ENCODE measurements at places on chromosomes 5 and 9.

GRCh38 chr9:127779136-127779981 lies 893 bp upstream of the SH2D3C start:
- DNase-seq = no peak

- peak; percentile 28 for DNase-seq
Measured at GRCh38 chr5:147417135-147417813, 92.6 kb downstream of the DPYSL3 start.

DNA sequence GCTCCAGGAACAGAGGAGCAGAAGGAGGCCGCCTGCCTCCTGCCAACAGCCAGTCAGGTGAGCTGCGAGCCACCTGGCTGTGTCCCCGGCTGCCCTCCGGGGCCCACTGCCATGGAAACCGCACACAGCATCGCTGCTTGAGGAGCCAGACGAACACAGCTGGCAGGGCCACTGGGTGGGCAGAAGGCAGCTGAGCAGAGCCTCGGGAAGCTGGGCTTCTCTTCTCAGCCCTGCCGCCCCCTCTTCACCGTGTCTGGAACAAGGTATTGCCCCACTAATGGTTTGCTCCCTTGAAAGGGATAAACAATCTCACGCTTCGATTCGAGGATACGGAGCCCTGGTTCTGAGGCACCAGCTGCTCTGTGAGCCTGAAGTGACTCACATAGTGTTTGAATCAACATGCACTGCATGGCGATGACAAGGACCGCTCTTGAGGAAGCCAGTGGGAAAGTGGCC lies 63.7 kb upstream of the RUFY1 start:
- DNase-seq = no peak

DNA sequence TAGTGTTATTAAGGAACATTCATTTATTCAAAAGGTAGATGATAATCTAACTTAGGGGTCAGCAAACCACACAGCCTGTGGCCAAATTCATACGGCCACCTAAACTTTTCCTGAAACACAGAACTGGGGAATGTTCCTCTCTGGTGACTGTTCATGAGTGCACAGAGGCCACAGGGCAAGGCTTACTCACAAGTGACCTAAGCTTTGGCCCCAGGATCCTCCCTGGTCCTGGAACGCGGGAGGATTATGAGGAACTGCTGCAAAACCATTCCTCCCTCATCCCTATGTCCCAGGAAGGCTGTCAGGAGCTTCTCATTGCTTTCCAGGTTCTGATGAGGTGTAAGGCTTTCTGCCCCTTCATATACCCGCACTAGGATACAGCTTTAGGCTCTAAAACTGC lies 397.6 kb downstream of the SEMA5A start:
- DNase-seq = no peak

- DNase-seq = no peak
Measured at GRCh38 chr5:160697281-160697680, 154.7 kb downstream of the ATP10B start.

- DNase-seq = no peak
Measured at GRCh38 chr9:17064558-17064957, 70.3 kb upstream of the CNTLN start.

DNA sequence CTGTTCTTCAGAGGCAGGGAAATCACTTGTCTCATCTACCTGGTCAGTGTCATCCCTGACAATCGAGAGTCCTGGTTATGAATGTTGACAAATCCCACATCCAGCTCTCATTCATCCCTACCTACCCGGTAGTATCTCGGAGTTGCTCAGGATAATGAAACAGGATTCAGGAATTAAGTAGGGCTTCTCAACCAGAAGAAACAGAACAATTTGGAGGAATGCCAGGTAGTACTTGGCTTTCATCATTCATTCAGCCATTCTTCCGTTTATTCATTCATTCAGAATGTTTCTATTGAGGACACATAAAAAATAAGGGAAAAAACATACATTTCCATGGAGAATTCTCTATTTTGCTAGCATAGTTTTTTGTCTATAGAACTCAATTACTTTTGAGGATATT lies 195.0 kb downstream of the ARHGEF28 start:
- DNase-seq = no peak

- DNase-seq = no peak
Measured at GRCh38 chr9:75451505-75451904, 363.2 kb downstream of the OSTF1 start.

- no peak for DNase-seq
Measured at GRCh38 chr9:34032631-34033030, 16.1 kb downstream of the UBAP2 start.

DNA sequence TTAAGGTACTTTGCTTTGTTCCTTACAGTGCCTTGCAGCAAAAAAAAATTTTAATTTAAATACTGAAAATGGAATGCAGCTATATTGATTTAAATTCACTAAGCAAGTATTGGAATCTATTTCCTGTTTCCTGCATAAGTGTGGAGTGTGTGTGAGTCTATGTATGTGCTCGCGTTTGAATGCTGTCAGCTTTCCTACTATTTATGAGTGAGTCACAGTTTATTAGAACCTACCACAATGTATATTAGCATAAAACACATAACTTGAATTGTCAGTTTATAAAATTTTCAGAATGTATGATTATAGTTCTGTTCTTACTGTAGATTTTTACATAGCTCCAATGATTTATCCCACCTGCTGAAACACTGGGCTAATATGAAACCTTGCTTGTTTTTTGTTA lies 302.1 kb downstream of the NR2F1-AS1 start:
- peak; percentile 61 for DNase-seq

DNA sequence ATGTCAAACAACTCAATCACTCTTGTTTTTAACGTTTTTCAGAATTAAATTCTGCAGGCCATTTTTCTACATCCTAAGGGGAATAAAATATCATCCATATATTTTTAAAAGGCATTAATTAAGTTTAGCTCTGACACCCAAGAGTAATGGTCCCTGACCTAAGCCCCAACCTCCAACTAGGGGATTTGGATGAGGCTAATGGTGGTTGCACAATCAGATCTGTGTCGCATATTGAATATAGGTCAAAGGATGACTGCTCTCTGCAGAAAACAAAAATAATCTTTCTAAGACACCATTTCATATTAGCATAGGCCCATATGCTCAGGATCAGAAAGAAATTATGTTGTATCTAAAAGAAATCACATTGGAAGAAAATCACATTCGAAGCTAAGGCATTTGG lies 20.7 kb downstream of the CDH6 start:
- DNase-seq = no peak

- no peak for DNase-seq
Measured at GRCh38 chr5:38154615-38155204, 103.6 kb upstream of the EGFLAM start.

DNA sequence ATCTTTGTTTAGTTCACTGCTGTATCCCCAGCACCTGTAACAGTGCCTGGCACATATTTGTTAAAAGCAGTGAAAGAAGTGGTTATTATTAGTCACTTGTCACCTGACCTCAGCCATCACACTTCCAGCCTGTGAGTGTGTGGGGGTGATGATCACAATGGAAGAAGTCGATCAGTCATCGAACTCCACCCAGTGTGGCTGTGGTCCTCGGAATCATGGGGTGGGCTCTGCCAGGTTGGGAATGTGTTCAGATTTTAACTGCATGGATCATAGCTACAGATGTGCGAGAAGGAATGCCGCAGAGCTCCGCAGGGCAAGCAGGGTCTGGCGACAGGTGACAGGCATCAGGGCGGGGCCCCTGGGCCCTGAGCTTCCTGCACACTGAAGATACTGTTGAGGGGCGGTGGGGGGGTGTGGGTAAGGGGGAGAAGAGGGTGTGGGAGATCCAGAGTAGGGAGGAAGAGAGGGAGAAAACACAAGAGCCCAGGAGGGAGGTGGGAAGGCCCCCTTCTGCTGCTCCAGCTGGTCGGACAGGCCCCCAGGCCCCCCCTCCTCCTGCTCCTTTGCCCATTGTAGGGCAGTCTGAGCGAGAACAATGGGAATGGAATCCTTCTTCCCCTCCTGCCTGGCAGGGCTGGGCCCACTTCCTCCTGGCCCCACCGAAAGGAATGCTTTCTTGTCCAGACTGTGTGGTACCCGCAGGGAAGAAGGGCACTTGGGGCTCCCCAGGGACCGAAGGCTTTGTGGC lies 89.6 kb downstream of the SPRY4 start:
- no peak for DNase-seq

DNA sequence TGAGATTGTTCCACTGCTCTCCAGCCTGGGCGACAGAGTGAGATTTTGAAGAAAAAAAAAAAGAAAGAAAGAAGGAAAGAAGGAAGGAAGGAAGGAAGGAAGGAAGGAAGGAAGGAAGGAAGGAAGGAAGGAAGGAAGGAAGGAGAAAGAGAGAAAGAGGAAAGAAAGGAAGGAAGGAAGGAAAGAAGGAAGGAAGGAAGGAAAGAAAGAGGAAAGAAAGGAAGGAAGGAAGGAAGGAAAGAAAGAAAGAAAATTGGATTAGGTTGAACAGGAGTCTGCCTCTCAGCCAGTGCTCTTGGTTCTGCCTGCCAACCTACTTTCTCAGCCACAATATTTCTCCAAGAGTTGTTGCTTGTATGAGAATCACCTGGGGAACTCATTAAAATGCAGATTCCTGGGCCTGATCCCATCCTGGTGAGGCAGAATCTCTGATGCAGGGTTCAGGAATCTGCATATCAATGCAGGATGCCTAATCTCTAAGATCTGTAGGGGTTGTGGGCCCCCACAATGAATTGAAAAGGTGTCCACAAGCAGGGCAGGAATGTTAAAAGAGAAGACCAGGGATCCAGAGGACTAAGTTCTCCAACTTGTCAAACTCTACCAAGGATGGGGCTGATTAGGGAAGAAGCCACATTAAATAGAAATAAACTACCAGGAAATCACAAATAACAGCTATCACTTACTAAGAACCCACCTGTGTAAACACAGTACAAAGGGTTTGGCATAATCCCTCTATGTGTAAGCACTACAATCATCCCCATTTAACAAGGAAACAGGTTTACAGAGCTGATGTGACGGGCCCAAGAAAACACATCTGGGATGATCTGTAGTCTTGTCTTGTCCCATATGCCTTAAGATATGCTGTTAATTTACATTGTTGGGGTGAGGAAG lies 23.4 kb upstream of the GALNT10 start:
- no peak for DNase-seq

DNA sequence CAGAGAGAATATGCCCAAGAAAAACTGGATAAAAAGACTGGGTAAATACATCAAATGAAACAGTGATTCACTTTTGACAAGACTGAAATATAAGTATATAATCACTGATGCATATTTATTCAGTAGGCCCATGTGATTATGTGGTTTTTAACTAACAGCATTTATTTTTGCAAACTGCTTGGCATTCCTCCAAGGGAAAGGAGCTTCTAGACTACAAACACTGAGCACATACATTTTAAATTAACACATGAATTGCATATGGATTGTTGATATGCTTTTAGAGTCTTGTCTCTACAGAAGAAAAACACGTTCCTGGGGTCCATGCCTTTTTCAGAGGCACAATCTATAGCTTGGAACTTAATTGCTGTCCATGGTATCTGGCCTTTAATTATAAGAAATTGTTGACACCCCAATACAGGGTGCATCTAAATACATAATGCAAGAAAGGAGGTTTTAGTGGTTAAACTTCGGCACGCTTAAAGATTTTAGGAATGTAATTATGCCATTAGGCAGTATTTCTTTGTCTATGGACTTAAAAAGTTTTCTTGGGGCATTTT lies 6.9 kb upstream of the MEIKIN start:
- peak; percentile 12 for DNase-seq

DNA sequence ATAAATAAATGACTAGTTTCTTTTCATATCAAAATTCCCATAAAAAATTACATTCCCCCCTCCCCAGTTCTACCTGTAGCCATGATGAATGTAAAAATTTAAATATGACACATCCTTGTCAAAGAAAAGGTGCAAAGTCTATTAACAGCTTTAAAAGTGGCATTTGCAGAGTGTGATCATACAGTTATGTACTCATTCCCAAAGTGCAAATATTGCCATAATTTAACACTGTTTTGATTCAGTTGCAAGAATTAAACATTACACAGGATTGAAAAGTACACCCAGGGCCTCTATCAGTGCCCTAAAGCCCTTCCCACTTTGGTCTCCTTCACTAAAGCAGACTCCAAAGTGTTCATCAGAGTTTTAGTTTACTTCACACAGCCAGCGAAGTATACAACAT lies 51.8 kb downstream of the RNF145 start:
- DNase-seq = no peak

- DNase-seq = no peak
Measured at GRCh38 chr5:170485616-170485911, 18.3 kb upstream of the KCNIP1 start.

DNA sequence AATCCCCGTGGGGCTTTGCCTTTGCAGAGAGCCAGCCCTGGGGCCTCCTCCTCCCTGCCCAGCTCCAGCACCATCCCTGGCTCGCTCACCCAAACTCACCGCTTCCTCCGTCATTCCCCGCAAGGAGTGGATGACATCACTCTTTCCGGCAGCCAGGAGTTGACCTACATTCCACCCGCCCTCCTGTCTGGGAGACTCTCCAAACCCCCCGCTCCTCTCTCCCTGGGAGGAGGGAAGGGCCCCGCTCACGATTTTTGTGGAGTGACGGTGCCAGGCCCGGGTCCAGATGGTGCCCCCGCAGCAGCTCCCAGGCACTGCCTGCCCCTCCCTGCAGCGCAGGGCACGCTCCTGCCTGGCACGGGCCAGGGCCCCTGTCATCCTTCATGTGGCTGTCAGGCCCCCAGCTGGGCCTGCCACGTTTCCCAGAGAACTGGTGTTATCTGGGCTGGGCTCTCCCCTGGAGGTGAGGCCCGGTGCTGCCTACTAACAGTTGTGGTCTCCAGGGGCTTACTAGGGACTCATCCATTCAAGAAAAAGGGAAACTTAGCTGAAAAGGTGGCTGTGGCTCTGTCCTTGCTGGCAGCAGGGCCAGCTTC lies 52.3 kb downstream of the NTNG2 start:
- DNase-seq = peak; percentile 90

GRCh38 chr5:139473105-139473504 lies 2.3 kb downstream of the SMIM33 start:
- peak; percentile 22 for DNase-seq

GRCh38 chr9:111969622-111970021 lies 73.0 kb downstream of the UGCG start:
- DNase-seq = no peak

DNA sequence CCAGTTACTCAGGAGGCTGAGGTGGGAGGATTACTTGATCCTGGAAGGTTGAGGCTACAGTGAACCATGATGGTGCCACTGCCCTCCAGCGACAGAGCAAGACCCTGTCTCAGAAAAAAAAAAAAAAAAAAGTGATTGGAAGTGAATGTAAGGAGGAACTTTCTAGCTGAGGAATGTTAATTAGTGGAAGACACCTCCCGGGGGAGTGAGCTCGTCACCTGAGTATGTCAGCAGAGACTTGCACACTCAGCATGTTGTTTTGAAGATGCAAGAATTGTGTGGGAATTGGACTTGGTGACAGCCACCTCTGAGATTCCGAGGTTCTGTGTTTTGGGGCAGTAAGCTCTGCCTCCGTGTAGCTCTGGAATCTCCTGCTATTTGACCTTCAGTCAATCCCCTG lies 3.6 kb downstream of the SYNPO start:
- peak; percentile 42 for DNase-seq

- DNase-seq = peak; percentile 46
Measured at GRCh38 chr9:77614645-77615044, 33.5 kb downstream of the GNA14 start.

- peak; percentile 83 for DNase-seq
Measured at GRCh38 chr9:78778861-78779374, 482.0 kb downstream of the PSAT1 start.

Data from fibroblast of skin of abdomen (primary cell).